CD4-positive, alpha-beta T cell treated with Interleukin-1 beta for 1 hour (primary cell): ENCODE measurements at places on chromosomes 5 and 9.

DNA sequence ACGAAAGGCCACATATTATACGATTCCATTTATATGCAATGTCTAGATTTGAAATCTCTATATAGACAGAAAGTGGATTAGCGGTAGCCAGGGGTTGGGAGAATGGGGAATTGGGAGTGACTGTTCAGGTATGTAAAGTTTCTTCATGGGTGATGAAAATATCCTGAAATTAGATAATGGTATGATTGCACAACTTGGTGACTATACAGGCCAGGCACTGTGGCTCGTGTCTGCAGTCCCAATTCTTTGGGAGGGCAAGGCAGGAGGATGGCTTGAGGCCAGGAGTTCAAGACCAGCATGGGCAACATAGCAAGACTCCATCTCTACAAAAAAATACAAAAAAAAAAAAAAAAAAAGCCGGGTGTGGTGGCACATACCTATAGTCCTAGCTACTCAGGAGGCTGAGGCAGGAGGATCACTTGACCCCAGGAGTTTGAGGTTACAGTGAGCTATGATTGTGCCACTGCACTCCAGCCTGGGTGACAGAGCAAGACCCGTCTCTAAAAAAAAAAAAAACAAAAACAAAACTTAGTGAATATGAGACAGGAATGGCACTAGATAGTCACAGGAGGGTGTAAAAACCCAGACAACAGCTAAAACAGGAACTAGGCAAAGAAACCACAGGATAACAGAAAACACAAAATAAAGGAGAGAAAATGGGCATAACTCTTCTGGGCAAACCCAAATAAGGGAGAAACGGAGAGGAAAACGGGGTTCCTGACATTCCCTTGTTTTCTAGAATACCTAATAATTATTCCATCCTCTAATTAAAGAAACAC, 72.1 kb upstream of the ZNF618 start:
- DNase-seq, result no peak

- no peak for DNase-seq
Measured at GRCh38 chr9:38003230-38003629, 65.8 kb downstream of the SHB start.

- DNase-seq, result no peak
Measured at GRCh38 chr5:73781107-73781768, 155.2 kb downstream of the ARHGEF28 start.

- DNase-seq, result no peak
Measured at GRCh38 chr9:97504381-97505216, 3.1 kb downstream of the TMOD1 start.

DNA sequence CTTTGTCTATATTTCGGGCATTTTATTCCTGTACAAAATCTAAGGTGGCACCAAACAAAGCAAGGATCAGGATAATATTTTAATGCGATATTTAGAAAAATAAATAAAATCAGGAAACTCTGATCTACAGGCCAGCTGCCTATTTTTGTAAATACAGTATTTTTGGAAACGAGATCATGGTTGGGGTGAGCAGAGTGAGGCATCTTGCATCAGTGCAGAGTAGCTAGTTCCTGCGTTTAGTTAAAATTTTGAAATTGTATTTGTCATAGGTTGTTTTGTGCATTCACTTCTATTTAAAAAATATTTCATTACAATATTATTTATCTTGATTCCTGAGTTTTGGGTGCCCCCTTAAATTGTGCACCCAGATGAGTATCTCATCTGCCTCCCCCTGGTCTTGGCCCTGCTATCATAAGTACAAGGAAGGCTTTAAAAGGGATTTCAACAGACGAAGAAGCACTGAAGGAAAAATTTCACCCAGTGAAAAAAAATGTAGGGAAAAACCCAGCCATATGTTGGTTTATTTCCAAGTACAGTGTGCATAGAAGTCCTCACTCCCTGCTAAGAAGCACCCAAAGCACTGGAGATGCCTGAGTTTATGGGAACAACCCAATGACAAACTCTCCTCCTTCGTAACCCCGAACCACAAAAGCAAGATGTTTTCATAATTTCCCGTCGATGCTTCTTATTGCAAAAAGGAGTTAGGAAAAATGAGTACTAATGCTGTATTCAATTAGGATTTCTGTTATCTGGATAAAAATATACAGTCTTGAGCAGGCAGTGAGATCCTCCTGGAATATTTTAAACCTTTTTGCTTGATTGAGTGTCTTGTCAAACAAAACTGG, 304.7 kb upstream of the CLINT1 start:
- DNase-seq, result no peak
